Neuronal stem cell (in vitro differentiated cells): ENCODE measurements at places on chromosomes 7 and 10.

DNA sequence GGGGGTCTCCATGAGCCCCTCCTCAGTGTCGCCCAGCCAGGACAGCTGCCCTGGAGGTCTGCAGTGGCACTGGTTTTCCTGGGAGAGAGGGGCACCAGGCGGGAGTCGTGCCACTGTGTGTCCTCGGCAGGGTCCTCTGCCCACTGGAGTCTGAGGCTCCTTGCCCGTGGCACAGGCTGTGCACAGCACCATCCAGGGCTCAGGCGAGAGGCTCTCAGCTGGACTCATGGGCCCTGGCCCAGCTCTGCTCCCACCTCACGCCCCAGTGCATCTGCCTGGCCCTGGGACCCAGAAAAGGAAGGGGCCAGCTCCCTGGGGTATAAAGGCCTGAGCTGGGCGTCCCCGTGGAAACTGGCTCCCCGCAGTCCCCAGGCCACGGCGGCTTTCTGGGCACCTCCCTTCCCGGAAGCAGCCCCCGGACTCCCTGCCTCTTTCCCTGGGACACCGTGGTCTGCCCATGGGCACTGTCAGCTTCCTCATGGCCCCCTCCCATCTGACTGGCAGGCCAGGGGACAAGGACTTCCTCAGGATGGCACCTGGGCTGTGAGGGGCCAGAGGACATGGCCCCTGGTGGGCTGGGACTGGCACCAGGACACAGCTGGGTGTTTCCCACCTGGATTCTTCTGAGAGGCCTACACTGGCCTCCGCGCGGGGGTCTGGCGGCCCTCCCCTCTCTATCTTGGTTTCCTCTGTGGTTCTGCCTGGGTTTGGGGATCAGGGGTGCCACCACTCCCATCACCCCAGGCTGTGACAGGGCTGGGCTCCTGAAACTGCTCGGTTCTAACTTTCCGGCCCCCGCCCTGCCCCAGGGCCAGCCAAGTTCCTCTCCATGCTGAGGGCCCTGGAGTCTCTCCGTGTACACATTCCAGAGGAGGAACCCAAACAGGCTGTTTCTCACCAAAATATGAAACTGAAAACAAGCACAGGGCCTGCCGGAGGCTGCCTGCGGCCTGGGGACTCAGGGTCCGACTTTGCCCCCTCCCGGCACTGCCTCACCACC, 5.5 kb downstream of the FOXL3 start:
- DNase-seq, result no peak

DNA sequence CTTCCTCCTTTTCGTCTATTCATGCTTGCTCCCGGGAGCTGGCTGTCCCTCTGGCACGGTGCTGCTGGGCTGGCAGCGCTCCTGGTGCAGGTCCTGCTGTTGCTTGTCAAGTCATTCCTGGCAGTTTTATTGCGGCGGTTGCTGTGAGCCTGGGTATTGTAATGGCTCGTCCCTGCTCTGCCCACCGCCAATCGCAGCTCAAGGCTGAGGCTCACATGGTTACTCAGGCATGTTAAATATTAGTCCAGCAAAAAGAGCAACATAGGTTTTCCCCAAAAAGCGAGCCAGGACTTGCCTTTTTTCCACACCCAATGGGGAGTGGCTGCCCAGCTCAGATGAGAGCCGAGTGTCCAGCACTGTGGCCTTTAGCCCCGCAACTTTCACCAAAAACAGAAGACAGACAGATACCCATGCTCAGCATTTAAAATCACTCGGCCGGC, 492.9 kb upstream of the FOXK1 start:
- no peak for DNase-seq

GRCh38 chr10:102281102-102281487, 35.8 kb downstream of the GBF1 start:
- DNase-seq, result no peak

DNA sequence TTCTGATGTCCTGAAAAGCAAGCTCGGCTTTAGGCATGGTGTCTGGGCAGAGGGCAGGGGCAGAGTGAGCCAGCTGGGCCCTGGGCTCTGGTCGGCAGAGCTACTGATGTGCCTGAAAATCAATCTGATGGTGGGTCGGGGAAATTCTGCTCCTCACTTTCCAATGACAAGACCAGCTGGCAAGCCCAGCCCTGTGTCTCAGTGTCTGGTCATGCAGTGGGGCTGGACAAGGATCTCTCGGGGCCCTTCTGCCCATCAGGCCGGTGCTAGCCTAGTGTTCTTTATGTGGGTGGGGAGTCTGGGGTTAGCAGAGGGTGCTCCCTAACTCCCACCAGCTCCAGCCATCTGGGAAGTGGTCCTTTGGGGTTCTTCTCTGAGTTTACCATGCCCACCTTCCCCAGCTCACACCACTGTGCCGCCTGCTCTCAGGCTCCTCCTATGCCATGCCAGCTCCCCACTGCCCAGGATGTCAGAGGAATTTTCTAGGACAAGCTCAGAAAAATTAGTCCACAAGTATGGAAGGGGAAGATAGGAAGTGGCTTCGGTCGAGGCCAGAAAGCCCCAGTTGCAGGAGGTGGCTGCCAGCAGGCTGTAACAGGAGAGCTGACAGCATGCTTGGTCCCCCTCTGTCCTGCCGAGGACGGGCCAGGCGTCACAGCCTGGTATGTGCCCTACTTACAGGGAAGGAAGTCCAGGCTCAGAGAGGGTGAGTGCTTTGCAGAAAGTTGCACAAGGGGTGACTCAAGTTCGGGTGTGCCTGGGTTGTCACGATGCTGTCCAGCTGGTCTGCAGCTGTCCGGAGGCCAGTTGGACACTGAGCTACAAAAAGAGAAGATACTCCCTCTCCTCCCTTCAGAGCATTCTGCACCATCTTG, 135.2 kb downstream of the ADCY1 start:
- no peak for DNase-seq

DNA sequence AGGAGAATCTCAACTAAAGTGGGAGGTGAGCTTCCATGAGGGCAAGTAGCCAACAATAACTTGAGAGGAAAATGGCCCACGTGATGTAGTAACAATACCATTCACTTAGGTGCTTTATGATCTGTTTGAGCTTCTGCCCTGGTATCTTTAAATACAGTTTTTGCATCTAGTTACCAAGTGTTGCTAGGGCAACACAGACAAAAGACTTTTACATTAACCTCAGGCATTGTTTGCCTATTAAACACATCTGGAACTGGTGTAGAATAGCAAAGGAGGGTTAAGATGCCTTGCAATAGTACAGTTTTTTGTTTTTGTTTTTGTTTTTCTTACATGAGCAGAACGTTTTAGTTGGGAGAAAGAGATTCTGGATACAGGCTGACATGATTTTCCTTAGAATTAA, 97.7 kb upstream of the MTPN start:
- no peak for DNase-seq

GRCh38 chr10:10942441-10942840, 75.2 kb upstream of the CELF2 start:
- no peak for DNase-seq

GRCh38 chr10:103188853-103189252, 4.2 kb downstream of the NT5C2 start:
- DNase-seq, result no peak
